Activated T-cell treated with anti-CD3 and anti-CD28 coated beads, Interleukin-2, amount 50 U/mL, for 4 hours (primary cell): ENCODE measurements at places on chromosomes 5 and 9. TPM values are rescaled to one million over a fixed set of nuclear protein-coding genes. Genes with fewer than 3 reads are reported as not detected.

The FASTKD3 gene
- 22.5 TPM for total RNA-seq

The GDF9 gene
- 0.32 TPM for total RNA-seq

The CDH9 gene
- total RNA-seq, result not detected

The IL3 gene
- 94.6 TPM for total RNA-seq

The MEF2C gene
- 1.4 TPM for total RNA-seq

The ARHGEF39 gene
- 1.2 TPM for total RNA-seq

The CD74 gene
- total RNA-seq, result 230 TPM

The MTMR12 gene
- total RNA-seq, result 19.9 TPM
